Left hindlimb (tissue), 1 donor: ENCODE measurements at places on chromosomes 1 and 21.

DNA sequence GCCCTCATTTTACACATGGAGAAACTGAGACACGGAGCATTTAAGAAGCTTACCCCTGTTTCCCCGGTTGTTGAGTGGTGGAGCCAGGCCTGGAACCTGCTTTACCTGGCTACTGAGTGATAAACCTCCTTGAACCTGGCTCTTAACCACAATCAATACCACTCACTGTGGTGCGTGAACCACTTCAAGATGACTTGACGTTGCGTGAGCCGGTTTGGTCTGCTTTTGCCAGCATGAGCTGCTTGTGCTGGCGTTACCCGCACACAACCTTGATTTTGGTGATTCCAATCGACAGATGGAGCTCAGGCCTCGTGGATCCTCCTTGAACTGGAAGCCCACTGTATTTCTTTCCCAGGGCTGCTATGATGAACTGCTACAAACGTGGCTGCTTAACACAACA is 6.1 kb upstream of the TINAGL1 start:
- DNase-seq, result no peak

DNA sequence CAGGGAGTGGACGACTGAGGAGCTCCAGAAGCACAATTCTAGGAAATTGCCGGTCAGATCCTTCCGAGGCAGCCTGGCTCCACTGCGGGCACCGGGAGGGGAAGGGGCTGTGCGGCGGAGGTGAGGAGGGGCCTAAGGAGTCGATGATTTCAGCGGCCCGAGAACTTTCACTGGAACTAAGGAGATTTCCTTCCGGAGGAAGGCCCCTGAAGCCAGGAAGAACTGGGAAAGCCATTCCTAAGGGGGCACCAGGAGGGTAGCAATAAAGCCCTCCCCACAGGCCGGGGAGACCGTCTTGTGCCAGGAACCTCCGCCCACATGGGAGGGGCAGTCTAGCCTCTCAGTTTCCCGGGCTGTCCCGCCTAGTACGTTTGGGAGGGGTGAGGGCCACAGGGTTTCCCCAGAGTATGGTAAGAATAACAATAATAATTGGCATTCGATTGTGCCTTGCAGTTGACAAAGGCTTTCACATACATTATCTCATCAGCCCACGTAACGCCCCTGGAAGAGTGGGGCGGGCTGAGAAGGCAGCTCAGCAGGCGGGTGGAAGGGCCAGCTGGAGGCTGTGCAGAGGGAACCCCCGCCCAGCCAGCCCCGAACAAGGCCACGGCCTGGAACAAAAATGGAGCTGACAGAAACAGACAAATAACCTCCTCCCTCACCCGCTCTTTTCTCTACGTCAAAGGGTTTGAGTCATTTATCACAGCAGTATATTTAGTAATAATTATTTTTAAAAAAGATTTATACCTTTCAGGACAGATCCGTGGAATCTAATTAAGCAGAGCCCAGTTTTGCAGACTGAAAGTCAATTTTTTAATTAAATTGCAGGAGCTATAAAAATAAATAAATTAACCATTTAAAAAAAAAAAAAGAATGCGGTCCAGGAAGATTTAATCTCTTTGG is 19.8 kb downstream of the NPR1 start:
- peak; percentile 80 for DNase-seq

DNA sequence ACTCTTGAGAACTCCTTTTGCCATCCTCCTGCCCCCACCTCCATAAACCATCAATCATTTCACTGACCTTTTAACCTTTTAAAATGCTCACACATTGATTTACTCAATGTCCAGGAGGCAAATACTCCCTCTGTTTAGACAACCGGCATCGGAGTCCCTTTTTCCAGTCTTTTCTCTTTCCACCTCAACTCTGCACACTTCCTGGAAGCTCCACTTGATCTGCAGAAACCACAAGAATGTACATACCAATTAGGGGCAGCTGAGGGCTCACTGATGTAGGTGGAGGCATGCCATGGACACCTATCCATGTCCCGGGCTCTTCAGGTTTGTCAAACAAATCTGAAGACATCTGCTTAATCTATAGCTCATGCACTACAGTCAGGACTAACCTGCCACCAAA is 5.3 kb upstream of the AMIGO1 start:
- no peak for DNase-seq

- DNase-seq, result no peak
Observed at GRCh38 chr1:156740237-156740740, 599 bp downstream of the MRPL24 start.

GRCh38 chr1:214513394-214513793 is 38.0 kb downstream of the PTPN14 start:
- no peak for DNase-seq

- no peak for DNase-seq
Observed at GRCh38 chr1:33837635-33838034, 26.2 kb upstream of the HMGB4 start.

- DNase-seq, result no peak
Observed at GRCh38 chr1:204830747-204831146, 39.9 kb upstream of the NFASC start.

DNA sequence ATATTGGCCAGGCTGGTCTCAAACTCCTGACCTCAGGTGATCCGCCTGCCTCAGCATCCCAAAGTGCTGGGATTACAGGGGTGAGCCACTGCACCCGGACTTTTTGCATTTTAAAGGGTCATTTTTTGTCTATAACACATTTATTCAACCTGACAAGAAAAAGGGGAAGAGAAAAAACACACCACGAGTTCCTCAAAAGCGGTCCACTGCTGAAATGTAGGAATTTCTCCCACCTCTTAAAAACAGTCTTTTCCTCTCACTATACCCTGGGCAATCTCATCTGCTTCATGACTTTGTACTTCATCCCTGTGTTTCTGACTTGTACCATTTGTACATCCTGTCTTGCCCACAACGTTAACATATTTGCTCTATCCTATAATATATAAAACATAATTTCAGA is 413.3 kb upstream of the PTBP2 start:
- no peak for DNase-seq

- peak; percentile 36 for DNase-seq
Observed at GRCh38 chr21:46128106-46128932, 27.1 kb downstream of the FTCD start.

GRCh38 chr1:223832637-223832943 is 13.2 kb downstream of the TP53BP2 start:
- DNase-seq, result no peak

DNA sequence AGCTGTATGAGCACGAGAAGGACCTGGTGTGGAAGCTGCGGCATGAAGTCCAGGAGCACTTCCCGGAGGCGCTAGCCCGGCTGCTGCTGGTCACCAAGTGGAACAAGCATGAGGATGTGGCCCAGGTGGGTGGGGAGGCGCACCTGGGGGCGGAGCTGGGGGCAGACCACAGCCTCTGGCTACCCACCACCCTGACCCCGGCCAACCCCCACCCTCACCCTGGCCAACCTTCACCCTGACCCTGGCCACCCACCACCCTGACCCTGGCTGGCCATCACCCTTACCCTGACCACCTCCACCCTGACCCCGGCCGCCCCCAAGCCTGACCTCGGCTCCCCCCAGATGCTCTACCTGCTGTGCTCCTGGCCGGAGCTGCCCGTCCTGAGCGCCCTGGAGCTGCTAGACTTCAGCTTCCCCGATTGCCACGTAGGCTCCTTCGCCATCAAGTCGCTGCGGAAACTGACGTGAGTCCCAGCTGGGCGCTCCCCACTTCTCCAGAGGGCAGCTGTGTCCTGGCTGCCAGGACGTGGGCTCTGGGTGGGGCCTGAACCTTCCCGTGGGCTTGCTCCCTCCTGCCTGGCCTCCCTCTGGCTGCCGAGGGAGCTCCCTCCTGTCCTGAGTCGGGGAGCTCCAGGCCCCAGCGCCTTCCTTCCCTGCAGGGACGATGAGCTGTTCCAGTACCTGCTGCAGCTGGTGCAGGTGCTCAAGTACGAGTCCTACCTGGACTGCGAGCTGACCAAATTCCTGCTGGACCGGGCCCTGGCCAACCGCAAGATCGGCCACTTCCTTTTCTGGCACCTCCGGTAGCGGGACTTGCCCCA is 69.5 kb downstream of the PIK3CD start:
- DNase-seq, result no peak

DNA sequence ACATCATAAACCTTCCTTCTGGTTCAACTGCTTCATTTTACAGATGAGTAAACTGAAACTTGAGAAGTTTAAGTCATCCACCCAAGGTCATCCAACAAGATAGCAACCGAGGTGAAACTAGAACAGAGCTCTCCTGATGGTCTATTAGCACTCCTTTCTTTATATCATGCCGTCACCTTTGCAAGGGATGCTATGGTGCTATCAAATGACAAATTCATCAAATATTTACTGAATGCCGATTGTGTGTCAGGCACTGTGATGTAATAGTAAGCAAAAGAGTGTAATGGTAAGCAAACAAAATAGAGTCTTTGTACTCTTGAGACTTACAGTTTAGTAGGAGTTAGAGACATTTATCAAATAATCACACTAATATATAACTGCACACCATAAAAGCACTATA is 14.0 kb upstream of the SGIP1 start:
- no peak for DNase-seq

DNA sequence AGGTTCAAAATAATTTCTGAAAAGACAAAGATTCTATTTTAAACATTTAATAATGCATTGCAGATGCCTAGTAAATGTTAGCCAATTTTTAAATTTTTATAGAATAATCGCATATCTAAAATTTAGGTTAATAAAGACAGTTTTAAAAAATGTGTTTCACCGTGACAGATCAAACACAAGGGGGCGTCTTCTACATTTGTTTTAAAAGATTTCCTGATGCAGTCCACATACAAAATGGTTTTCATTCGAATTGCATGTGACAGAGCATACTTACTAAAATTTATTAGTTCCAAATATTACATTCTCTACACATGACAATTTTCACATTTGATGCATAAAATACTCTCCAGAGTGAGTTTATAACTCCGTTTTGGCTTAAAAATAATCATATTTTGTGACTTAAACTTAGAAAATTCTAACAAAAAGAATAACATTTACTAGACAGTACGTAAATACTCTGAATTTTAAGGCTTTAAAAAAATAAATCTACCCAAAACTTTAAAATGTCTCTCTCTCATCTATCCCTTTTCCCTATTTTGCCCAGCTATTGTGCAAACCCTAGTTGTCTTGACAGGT is 75.5 kb downstream of the ADAMTS1 start:
- no peak for DNase-seq

DNA sequence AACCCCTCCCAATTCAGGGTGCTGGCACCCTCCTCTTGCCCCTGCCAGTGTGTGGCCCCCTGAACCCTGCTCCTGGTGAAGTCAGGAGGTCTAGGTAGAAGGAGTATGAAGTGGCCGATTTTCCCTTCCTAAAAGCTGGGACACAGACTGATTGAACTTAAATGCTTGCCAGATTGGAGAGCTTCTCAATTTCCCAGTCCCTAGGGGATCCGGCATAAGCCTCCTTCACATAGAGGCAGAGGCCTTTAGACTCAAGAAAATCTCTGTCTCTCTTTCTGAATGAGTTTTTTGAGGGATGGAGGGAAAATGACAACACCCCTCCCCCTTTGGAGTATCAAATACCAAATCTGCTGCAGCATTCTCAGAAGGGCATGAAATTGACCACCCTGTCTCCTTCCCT is 51.5 kb downstream of the SYT2 start:
- no peak for DNase-seq

- DNase-seq, result peak; percentile 42
Observed at GRCh38 chr1:61253059-61253735, 170.8 kb downstream of the NFIA start.

- no peak for DNase-seq
Observed at GRCh38 chr1:220761688-220762427, 13.7 kb downstream of the MTARC2 start.

- DNase-seq, result no peak
Observed at GRCh38 chr1:29895201-29895600, 658.9 kb downstream of the PTPRU start.

DNA sequence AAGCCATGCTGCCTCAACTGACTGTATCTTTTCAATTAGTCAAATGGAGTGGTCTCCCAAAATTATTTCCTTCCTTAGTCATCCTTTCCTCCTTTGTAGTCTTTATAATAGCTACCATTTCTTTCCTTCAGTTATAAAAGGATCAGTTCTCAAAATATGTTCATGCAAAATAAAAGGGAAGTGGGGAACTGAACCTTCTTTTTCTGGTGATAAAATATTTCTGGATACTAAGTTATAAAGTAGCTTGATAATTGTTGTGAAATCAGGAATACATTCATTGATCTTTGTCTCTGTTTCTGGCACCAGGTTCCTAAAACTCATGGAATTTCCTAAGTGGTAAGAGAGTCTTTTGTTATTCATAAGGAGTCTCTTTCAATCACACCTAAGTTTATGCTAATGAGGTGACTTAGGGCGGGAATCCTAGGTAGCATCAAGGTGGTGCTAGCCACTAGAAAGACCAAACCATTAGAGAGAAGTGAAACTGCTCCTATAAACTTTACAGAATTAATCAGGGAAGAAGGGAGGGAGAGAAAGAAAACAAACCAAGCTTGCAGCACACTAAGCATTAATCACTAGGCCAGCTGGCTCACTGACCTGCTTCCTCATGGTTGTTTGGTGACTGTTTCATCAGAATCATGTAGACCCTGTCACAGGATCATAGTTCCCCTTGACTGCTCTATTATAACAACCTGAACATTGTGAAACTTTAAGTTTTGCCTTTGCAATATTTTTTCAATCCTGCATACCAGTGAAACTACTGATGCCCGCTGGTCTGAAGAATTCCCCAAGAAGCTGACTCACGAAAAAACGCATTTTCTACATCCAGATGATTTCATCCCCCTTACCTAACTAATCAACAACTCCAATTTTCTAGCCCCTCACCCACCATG is 161.6 kb upstream of the PTBP2 start:
- DNase-seq, result no peak
